GM04504 (cell line): ENCODE measurements at places on chromosomes 5 and 9.

- DNase-seq: no peak
Measured at GRCh38 chr9:73583576-73583975, 431.9 kb downstream of the ANXA1 start.

- DNase-seq: no peak
Measured at GRCh38 chr5:122940890-122941289, 95.5 kb downstream of the SNX24 start.

GRCh38 chr5:32115985-32116384 is 58.1 kb downstream of the GOLPH3 start:
- DNase-seq: no peak

GRCh38 chr5:16616536-16617273 is at the start of gene RETREG1:
Gene RETREG1 (minus strand): TSS chr5:16616997. CDS start chr5:16616971, 26 bp downstream.
- no peak for DNase-seq

- DNase-seq: no peak
Measured at GRCh38 chr5:163660486-163660885, 155.1 kb downstream of the MAT2B start.

DNA sequence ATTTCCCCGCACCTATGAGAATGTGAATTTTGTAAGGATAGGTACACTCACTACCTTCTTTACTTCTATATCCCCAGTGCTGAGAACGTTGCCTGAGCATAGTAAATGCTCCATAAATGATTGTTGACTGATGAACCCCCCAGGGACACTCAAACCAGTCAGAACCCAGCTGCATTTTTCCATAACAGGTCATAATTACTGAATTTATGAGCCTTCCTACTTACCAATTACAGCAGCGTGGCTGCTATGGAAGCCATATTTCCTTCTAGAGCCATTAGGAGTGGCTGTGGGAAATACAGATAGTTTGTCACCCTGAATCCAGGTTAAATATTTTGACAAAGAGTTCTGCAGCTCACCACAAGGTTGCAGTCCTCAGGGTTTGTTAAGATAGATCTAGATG is 135.0 kb downstream of the TAF11L14 start:
- DNase-seq: no peak
